ENCODE measurements at places on chromosomes 3 and 15.

GRCh38 chr3:142315083-142315482 is 89.7 kb upstream of the GK5 start:
- no peak for DNase-seq

GRCh38 chr15:57503051-57503702 is 88.5 kb upstream of the MYZAP start:
- no peak for DNase-seq

- no peak for DNase-seq
Observed at GRCh38 chr15:42499858-42500609, 4.6 kb downstream of the SNAP23 start.

- DNase-seq = no peak
Observed at GRCh38 chr3:126208606-126209256, 28.3 kb upstream of the ALDH1L1 start.

- DNase-seq = no peak
Observed at GRCh38 chr15:34116620-34117019, 14.7 kb downstream of the PGBD4 start.

GRCh38 chr3:142460689-142461088 is 12.9 kb upstream of the XRN1 start:
- no peak for DNase-seq

GRCh38 chr15:69395991-69396390 is 18.2 kb upstream of the KIF23 start:
- DNase-seq = no peak

DNA sequence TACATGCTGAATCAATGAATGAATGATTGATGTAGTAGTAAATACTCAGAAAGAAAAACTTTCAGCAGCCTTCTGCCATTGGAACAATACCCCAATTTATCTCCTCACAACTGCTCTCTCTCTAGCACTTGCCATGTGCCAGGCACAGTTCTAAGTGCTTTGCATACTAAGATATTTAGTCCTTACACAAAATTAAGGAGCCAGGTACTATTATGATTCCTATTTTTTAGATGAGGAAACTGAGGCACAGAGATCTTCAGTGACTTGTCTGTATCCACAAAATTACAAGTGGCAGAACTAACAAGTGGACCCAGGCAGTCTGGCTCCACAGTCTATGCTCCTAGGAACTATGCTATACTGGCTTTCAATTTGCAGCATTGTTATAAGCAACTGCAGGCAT is 279.2 kb downstream of the LSAMP start:
- DNase-seq = no peak

DNA sequence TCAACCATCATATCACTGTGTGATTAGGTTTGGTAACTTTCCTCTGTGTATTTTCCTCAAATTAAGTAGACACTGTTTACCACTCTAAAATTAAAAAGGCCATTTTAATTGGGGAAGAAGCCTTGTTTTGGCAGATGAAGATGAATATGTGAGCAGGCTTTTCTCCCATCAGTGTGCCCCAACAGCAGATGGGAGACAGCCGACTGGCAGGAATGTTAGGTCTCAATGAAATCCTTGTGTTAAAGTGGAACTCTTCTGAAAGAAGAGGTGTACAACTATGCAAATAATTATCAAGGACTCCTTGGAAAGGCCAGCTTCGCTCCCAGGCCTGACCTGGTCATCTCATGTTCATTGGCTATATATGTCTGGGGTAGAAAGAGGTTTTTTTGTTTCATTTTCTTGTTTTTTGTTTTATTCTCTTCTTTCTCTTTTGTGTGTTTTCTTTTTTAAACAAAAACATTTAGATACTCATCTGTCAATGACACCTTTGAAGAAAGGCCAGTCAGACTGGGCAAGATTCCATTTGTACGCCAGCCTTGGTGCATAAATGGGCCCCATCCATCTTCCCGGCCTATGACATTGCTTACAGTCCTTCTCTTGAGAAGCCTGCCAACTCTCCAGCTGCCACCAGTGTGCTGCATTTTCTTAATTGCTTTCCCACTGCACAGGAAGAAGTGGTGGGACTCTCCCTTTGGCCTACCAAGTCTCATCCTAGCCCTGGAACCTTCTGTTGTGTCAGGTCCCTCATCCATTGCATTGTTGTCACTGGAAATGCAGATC is 25.8 kb downstream of the LRTM1 start:
- no peak for DNase-seq

GRCh38 chr3:24520101-24520495 is 25.4 kb upstream of the THRB start:
- no peak for DNase-seq

DNA sequence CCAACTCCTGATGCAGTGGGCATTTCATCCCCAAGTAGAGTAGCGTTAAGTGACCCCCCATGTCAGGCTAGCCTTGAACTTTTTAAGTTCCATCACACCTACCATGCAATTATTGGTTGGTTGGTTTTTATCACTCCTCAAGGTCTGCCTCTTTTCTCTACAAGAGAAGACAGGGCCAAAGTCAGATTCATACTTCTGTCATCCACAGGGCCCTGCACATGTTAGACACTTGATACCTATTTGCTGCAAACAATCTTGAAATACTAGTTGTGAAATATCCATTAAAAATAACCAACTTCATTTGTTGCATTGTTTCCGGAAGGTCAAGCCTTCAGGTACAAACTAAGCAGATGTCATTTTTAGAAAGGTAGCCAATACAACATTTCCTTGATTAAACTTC is 1.2 kb downstream of the CMSS1 start:
- no peak for DNase-seq

- DNase-seq = no peak
Observed at GRCh38 chr15:80217327-80217900, 34.6 kb downstream of the CTXND1 start.

- DNase-seq = no peak
Observed at GRCh38 chr15:52309154-52309548, 13.5 kb upstream of the MYO5C start.

DNA sequence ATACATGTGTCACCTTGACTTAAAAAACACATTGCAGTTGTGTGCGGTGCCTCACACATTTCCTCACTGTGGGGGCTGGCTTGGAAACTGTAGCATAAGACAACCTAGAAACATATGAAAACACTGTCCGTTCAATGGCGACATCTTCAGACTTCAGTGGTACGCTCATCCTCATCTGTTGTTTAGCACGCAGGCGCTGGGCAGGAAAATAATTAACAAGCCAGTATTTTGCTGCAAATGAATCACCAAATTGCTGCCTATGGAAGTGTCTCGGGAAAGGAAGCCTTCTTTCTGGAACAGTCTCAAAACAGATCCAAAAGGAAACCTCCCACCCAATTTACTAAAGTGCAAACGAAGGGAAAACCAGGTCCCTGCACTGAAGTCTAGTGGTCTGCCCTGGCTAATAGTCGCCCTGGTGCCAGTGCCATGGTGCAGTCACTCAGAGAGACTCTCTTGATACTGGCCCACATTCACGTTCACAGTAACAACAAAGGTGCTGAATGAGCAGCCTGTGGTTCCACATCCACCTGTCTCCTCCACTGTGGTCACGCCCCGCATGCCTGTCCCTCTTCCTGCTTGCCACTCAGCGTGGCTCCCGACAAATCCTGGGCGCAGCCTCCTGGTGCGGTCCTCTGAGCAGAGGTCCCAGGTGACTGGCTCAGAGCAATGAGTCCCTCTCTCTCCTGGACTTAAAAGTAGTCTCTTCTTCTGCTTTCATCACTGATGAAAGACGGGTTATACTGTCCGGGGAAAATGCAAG is 35.6 kb upstream of the MUC13 start:
- no peak for DNase-seq

GRCh38 chr15:73052653-73053397 is 562 bp downstream of the NEO1 start:
- DNase-seq = peak; percentile 78

DNA sequence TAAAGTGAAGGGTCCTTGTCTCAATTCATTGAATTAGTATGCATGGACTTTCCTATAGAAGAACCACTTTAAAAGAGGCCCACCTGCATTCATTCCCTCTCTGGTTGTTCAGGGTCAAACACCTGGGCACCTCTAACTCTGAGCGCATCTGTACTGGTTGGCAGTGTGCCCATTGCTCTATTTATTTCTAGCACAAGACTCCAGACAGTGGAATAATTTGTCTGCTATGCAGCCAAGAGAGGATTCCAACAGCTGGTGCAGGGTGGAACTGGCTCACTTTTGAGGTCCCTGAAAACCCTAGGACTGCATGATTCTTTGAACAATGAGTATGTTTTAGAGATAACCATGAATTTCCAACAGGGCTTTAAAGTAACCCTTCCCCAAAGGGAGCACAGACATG is 57.9 kb downstream of the CCDC33 start:
- DNase-seq = no peak

DNA sequence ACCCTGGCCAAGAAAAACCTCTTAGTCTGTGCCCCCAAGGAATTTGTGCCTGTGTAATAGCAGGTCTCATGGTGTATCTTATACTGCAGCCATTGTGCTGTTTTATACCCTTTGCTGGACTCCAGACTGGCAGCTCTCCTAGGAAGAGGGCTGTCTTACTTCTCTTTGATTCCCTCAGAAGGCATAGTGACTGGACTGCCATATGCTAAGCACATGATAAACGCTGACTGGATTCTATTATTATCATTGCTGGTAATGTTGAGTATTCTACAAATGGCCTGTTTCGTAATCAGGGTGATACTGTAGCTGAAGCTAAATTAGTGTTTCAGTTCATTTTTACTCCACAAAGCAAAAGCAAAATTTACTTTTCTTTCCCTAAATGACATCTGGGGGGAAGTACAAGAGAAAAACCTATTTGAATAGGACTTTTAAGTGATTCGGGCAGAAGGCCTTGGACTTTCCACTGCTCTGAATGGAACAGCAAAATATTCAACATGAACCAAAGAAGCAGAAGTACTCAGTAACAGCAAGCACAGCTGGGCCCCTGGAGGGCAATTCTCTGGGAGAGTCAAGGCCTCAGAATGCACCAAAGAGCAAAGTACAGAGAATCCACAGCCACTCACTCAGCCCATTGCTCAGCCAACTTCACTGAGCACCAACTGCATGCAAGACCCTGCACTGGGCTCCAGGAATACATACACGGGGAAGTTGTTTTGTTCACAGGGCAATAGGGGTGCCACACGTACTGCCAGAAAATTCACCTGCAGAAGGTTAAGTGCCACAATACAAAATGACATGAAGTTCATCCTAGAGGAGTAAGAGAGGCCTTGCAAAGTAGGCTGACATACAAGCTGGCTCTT is 7.9 kb upstream of the BCL2A1 start:
- DNase-seq = no peak

DNA sequence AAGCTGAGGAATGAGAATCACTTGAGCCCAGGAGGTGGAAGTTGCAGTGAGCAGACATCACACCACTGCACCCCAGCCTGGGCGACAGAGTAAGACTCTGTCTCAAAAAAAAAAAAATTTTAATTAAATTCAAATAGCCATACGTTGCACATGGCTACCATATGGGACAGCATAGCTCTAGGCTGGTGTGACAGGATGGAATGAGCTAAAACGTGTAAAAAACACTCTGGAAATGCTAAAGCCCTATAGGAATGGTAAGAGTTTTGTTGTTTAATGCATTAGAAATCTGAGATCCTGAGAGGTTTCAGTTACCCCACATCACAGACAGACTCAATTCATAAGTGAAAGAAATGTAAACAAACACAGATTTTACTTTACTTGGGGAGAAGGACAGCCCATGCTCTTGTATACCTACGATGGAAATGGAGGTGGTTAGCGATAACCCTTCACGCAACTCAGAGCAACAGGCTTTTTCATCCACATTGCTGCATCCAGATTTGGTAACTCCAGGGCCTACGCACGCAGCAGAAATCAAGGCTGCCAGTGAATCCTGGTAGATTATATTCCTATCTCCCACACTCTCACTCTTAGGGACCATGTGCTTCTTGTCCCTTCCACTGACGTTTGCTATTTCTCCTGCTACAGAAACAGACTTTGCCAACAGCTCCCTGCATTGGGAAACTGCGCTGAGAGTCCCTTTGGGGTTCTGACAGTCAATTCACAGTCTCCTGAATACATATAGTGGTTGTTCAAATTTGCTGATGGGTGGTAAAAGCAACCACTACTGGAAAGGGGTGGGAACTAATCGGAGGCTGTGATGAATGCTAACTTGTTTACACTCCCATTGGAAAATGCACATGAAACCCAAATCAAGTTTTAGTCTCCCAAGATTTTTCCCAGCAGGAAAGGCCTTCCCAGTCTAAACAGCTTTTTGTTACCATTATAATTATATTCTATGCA is 3.1 kb downstream of the SH3BP5 start:
- DNase-seq = no peak

GRCh38 chr3:197613199-197613598 is 57.4 kb upstream of the BDH1 start:
- no peak for DNase-seq

DNA sequence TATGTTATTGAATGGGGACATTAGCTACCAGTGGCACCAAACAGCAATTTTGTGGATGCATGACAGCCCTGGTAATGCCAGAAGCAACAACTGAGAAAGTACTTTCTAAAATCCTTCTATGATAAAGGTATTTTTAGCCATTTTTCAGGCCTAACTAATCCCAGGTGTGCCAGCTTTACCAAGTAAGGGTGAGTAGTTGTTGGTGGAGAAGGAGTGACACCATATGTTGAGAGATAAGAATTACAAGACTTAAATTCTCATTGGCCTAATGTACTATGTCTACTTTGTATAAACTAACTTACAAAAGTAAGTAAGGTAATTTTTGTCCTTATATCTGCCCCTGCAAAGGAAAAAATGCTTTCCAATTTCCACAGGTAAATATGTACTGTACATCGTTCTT is 4.1 kb upstream of the COX17 start:
- DNase-seq = no peak

DNA sequence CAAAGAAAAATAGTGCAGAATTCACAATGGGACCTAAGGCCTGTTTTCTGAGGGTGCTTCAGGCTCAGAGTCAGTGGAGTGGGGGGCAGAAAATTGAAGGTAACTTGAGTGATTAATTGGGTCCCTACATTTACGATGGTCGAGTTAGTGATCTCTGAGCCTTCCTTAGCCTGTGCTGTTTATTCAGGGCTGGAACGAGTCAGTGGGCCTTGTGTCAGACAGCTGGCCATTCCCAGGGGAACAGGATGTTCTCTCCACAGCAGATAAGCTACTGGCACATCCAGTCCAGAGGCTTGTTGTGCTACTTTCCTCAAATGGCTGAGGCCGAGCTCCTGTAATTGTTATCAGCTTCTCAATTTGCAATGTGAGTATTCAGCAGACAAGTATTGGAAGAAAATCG is 29.2 kb upstream of the CNTN3 start:
- no peak for DNase-seq

- no peak for DNase-seq
Observed at GRCh38 chr15:73781038-73781925, 28.1 kb upstream of the INSYN1 start.
